Eye (tissue), 1 donor: ENCODE measurements at places on chromosomes 2 and 18.

DNA sequence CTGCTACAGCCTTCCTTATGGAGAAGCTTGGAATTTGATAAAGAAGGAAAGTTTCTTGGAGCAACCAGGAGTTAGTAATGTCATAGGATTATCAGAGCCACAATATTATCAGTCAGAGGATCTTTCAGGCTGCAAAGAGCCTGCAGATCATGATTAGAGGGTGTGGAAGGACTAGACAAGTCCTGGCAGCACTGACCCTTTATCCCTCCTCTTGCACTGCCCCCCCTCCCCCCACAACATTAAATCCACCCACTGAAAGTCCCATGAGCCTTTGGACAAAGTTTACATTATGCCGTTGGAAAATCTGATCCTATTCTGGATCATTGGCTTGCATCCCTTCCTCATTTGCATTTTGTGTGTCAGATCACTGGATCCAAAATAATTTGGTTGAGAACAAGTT, 18.7 kb upstream of the IMPA2 start:
- DNase-seq = no peak

- no peak for DNase-seq
Observed at GRCh38 chr2:130826821-130827501, 9.8 kb upstream of the ARHGEF4 start.

GRCh38 chr2:118089139-118089800, 999 bp downstream of the INSIG2 start:
- DNase-seq = peak; percentile 66

GRCh38 chr18:73660931-73661856, 486.4 kb downstream of the FBXO15 start:
- no peak for DNase-seq

GRCh38 chr2:47456851-47457250, 53.9 kb downstream of the MSH2 start:
- DNase-seq = peak; percentile 24

- DNase-seq = no peak
Observed at GRCh38 chr18:63997041-63997440, 27.2 kb downstream of the SERPINB8 start.

GRCh38 chr2:1088192-1088860, 137.7 kb downstream of the SNTG2 start:
- no peak for DNase-seq

- peak; percentile 56 for DNase-seq
Observed at GRCh38 chr18:59446012-59446411, 86.9 kb upstream of the LMAN1 start.

DNA sequence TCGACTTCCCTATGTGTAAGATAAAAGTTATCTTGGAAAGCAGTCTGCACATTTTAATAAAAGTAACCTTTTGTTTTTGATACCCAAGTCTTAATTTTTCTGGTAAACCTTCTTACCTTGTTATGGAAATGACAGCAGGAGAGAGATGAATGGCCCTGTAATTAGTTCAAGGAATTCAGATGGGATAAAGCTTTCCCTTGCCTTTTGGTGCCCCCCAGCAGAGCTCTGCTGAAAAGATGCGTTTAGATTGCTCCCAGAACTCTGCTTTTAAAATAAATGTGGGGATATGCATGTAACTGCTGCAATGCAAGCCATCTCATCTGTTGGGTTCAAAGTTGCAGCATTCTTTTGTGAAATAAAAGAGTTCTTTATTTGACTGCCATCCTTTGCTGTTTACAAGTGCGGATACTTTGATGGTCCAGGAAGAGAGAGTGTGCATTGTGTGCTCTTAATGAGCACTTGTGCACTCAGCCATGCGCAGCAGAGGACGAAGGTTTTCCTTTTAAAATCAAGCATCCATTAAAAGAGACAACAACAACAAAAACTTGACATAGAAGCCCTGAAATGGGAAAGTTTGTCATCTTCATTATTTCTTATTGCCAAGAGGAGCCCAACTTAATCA, 176.7 kb upstream of the ST6GAL2 start:
- peak; percentile 52 for DNase-seq

- peak; percentile 59 for DNase-seq
Observed at GRCh38 chr18:49127471-49128190, 176.9 kb upstream of the SMAD7 start.

DNA sequence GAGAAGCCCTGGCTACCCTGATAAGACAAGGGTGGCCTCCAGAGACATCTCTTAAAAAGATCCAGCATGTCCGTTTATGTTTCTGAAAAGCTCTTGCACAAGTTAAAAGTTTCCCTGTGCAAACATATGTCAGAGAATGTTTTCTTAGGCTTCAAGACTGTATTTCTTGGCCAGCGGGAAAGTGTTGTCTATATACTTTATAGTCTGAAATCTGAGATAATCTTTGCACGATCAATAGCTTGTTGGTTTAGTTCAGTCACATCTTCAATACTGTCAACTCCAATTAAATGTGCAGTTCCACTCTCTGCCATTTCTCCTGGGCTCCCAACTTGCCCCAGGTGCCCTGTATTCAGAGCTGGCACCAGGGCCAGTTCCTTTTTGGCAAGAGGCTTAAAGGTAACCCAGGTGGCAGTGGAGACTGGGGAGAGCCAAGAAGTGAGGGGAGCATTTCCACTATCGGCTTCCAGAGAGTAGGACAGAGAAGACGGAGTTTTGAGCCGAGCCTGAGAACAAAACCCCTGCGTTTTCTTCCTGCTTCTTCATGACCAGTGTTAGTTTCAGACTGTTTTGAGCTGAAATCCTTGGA, 64.4 kb downstream of the ACOXL start:
- peak; percentile 57 for DNase-seq

- no peak for DNase-seq
Observed at GRCh38 chr18:59311631-59312030, 6.8 kb downstream of the CPLX4 start.

DNA sequence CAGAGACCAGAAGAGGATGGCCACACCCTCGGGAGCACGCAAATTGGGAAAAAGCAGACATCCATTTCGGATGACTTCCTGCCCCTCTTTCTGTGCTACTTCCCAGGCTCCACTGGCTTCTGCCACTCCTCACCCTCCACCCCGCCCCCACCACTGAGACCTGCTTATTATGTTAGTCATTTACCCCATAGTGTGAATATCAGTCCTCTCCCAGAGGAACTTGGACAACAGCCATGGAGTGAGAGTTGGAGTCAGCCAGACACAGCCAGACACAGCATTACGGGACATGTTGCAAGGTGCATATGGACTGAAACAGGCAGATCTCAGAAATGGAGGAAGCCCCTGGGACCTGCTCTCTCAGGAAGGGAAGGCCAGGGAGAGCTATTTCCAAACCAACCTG, 51.8 kb downstream of the CTIF start:
- DNase-seq = no peak

- DNase-seq = no peak
Observed at GRCh38 chr2:9664365-9664764, 33.6 kb upstream of the YWHAQ start.

DNA sequence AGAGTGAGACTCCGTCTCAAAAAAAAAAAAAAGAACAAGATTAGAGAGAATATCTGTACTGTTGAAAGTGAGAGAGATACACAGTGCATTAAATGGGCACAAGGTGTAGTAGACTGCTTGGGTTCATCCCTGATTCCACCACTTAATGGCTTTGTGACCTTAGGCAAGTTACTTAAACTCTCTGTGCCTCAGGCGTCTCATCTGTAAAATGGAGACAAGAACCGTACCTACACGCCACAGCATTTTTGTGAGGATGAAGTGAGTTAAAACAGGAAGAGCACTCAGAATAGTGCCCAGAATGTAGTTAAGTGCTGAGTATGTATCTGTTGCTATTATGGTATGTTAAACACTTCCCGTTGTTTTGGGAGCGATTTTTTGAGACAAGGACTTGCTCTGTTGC, 64.3 kb downstream of the MTHFD2 start:
- DNase-seq = no peak

GRCh38 chr18:75204269-75204731, 4.6 kb downstream of the PTGR3 start:
- DNase-seq = peak; percentile 77

- no peak for DNase-seq
Observed at GRCh38 chr2:150621526-150622213, 134.2 kb upstream of the RND3 start.

DNA sequence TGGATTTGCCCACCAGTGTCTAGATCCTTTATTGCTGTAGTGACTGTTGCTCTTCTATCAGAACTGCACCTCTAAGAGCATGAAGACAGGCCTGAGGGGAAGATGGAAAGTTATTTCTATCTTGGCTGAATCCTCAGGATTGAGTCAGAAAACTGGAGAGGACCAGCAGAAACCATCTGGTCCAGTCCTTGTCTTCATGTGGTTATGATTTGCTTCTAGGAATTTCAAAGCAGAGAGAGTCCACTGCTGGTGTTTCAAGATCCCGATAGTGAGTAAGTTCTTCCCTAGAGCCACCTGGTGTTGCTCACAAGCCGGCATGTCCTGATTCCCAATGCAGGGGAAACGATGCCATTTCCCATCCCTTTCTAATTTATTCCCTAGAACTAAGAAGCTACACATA, 84.2 kb downstream of the NCKAP5 start:
- DNase-seq = no peak

- DNase-seq = no peak
Observed at GRCh38 chr2:203379156-203379555, 51.0 kb downstream of the ABI2 start.

DNA sequence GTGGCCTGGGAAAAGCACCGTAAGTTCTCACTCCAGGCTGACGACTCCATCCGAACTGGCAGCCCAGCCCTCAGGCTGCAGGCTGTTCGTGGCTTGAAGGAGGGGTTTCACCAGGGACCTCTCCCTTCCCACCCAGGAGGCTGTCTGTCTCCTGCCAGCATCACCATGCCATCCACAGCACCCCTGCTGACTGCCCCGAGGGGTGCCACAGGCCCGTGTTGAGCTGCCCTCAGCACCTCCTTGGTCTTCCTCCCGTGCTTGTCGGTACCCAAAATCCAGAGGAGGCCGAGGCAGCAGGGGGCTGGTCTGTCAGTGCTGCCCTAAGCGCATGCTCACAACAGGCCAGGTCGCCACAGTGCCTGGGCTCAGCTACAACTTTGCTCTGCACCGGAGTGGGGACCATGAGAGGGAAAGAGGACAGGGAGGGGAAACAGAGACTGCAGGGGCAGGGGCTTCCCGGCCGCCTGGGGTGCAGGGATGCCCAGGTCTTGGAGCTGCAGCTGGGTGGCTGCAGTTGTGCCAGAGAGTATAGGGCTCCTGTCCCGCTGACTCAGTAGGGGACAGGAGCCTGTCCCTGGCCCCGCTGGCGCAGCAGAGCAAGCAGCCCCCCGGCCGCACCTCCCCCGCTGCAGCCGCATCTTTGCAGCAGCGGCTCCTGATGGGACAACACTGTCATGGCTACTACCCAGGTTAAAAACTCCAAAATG, 963.7 kb upstream of the CRIM1 start:
- DNase-seq = no peak

- no peak for DNase-seq
Observed at GRCh38 chr2:152406119-152406835, 71.3 kb downstream of the FMNL2 start.

DNA sequence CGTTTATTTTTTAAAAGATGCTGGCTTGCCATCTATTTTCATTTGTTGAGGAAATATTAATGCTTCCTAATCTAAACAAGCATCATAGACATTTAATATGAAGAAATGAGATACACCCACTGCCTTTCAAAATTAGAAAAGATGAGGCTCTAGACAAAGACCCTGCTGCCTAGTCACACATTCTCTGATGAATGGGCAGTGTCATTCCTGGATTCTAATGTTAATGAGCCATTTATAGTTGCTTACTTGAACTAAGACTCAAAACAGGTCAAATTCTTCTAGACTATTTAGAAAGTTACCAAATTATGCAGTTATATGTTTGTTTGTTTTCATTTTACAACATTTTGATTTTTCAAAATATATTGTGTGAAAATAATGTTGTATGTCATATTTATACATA, 237.6 kb downstream of the CDH7 start:
- peak; percentile 60 for DNase-seq

DNA sequence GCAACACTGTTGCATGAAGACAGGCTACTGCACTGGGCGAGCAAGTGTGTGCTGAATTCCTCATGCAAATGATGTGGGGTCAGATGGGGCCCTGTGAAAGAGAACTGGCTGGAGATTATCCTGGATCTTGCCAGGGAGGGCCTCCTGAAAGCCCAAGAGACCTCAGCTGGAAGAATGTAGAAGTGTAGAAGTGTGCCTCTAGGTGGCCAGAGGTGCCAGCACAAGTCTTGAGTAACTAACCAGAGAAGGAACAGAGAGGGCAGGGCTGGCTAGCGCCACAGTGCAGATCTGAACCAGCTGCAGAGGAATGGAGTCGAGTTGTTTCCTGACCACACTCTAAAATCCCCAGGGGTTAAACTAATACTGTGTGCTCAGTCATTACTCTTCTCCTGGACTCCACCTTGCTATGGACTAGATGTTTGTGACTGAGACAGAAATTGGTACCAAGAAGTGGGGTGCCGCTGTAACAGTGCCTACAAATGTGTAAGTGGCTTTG, 399.3 kb downstream of the LRATD1 start:
- DNase-seq = no peak

GRCh38 chr2:43267381-43267780, 41.0 kb upstream of the ZFP36L2 start:
- DNase-seq = no peak

DNA sequence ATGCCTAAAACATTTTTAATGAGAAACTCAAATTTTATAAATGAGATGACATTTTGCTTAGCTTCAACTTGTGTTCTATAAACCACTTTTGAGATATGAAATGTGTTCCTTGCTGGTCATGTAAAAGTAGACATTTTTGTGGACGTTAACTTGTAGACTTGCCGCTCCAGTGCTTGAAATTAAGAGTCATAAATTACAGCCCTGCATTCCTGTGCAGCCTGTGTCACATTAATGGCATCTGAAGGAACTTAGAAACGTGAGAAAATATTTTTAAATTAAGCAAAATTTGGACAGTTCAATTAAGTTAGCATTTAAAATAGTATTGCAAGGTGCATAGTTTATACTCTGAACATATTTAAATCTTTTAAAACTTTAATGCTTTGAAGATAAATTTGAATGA, 98.3 kb upstream of the LDLRAD4 start:
- peak; percentile 21 for DNase-seq

GRCh38 chr2:240437551-240437860, 2.0 kb downstream of the GPC1 start:
- no peak for DNase-seq

GRCh38 chr18:6327895-6328620, 86.7 kb downstream of the L3MBTL4 start:
- DNase-seq = peak; percentile 45

GRCh38 chr2:9883897-9884296, 40.6 kb downstream of the TAF1B start:
- DNase-seq = no peak

DNA sequence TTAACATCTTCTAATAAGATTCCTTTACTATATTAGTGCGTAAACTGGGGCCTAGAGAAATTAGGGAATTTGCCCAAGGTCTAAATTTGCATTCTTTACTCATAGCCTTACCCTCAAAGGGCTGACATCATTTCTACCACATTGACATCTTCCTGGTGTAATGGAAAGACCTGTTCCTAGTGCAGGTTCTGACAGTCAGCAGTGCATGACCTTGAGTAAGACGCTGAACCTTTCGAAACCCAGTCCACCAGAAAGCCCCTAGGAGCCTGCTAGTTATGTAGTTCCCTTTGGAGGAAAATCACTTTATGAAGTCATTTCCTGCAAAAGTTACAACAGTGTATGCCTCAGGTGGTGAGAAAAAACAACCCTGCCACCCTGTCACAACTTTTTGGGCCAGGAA, 388.3 kb downstream of the TNS1 start:
- no peak for DNase-seq
